ENCODE measurements at places on chromosomes 3 and 15.

- no peak for DNase-seq
Measured at GRCh38 chr3:119664370-119664769, 4.0 kb upstream of the POPDC2 start.

DNA sequence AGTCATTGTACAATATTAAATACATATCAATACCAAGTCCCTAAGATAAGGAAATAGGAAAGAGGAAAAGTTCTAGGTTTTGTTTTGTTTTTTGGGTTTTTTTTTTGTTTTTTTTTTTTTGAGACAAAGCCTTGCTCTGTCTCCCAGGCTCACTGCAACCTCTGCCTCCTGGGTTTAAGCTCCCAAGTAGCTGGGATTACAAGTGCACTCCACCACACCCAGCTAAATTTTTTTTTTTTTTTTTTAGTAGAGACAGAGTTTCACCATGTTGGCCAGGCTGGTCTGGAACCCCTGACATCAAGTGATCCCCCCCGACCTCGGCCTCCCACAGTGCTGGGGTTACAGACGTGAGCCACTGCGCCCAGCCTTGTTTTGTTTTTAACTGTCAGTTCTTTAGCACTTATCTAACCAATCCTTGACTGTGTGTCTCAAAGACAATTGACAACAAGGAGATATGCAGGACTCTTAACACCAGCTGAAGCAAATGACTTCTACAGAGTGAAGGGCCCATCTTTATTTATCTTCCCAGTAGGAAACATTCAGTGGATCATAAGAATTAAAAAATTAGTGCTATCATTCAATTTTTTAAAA is 100.0 kb upstream of the RAP2B start:
- DNase-seq, result no peak

GRCh38 chr15:86663304-86663703 is 583.6 kb downstream of the AGBL1 start:
- no peak for DNase-seq

- no peak for DNase-seq
Measured at GRCh38 chr3:180563406-180563805, 38.6 kb upstream of the TTC14 start.

DNA sequence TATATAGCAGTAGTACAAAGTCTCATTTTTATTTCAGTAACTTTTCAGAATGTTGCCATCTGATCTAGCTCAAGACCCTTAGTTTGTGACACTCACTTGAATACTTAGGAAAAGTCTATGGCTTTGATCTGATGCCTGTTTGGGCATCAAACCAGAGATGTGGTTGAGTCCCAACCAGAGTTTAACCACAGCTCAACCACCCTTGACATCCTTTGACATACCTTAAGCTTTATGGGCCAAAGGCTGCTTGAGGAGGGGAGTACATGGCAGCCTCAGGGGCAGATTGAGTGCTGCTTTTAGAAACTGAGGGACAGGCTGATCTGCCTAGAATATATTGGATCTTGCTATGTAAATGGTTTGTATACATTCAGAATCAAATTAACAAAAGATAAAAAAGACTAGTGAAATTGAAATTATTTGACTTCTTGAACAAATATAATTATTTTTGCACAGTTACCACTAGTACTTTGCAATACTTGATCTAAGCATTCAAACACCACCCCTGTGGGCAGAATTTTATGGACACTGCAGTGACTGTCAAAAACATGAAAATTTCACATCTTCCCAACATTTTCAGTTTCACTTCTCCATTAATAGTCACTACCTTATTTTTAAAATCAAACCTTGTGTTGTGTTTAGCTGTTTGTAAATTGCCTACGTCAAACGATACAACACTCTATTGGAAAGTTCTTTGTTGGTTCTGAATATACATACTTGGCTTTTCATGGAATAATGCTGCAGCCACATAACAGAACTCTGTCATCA is 199.8 kb downstream of the UBE2E2 start:
- DNase-seq, result no peak
